Activated naive CD4-positive, alpha-beta T cell (primary cell): ENCODE measurements at places on chromosomes 12 and 14.

DNA sequence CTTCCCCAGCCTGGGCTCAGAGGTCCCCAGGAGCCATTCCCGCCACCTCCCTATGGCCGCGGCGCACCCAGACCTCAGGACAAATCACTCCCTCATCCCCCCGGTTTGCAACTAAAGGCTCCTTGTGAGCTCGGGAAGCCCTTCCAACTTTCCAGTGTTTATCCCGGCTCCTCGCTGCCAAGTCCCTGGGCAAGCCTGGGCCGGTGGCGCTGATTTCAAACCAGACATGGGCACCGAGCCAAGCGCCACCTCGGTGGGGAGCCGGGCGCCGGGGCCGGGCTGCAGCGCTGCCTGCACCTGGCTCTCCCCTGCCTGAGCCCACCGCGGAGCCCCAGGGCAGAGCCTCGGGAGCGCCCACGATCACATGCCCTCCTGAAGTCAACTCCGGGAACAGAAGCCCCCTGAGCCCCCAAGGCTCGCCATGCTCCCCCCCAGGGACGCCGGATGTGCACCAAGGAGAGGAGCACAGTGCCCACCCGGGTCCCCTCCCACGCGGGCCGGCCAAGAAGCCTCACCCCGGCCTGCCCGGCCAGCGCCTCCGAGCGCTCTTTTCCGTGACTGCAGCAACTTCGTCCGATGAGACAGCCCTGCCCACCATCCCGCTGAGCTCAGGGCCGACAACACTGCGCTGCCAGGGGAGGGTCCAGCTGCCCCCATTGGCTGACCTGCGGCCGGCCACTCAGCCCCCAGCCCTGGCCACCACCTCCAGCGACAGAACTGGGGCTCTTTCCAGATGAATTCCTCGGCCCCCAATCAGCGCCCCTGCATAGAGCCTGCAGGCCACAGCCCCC, 50.0 kb downstream of the NCOR2 start:
- no peak for DNase-seq

DNA sequence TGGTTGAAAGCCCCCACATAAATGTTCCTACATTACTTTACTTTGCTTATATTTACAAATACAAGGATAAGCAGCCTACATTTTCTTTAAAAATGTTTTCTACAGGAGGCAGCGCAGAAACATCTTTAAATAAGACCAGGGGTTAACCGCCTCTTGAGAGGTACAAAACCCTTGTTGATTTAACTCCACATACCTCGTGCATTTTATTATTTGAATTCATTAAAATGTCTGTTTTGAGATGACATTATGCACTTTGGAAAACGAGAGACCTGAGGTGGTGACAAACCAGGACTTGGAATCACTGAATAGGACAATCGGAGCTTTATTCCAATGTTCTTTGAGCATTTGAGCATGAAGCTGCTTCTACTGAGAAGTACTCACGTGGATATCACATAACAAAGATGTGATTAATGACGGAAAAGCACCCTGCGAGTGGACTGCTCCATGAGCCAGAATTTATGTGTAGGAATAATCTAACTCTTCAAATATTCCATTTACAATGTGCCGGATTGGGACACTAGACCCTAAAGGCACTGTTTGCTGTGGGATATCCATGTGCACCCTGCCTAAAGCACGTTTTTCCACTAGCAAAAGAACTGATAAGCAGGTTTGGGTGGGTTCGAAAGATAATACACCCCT, 746 bp upstream of the DUSP16 start:
- no peak for DNase-seq

- DNase-seq: no peak
These were observed 22.8 kb upstream of the RPLP0 start for GRCh38 chr12:120223458-120224303.

DNA sequence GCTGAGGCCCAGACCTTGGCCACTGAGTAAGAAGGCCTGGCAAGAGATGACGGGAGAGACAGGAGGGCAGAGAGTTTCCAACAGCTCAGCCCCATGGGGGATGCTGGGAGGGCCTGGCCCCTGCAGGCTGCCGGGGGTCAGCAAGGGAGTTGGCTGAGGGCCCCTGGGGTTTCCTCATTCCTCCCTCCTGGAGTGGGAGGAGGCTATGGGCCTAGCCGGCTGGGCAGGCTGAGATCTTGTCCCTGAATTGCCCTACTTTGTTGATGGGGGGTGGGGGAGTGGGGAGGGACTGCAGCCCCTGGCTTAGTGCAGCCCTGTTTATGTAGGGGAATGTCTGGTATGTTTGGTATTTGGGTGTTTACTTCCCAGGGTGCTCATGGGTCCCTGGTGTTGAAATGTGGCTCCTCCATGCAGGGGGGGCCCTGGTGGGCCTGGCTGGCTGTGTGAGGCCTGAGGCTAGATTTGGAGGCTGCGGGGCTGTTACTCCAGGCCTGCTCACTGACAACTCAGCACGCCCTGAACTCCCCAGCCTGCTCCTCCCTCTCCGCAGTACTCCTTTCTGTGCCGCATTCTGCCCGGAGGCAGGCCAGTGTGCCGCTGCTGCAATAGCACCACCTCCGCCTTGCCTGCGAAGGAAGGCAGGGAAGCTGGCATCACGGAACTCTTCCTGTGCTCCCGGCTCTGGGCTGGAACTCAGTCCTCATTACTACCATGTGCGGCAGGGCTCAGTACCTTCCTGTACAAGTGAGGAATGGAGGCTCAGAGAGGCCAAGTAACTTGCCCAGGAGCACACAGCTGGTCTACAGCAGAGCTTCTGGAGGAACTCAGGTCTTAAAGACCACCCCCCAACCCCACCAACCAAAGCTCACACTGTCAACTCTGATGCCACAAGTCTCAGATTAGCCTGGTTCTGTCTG, 25.3 kb downstream of the JDP2 start:
- no peak for DNase-seq

DNA sequence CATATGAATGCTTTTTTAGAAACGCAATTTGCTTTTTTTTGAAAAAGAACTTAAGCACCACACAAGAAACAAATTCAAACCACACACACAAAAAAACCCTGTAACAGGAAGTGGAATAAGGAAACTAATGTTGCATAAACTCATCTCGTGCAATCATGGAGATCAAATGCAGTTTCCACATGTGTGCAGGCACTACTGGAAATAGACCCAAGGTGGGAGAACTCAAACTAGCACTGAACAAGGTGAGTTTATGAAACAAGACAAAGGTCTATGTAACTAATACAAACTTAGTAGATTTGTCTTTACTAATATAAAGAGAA, 17.5 kb downstream of the NIN start:
- no peak for DNase-seq

GRCh38 chr12:49867570-49868341, 24.9 kb upstream of the BCDIN3D start:
- DNase-seq: no peak

GRCh38 chr12:129660946-129661345, 242.9 kb downstream of the TMEM132D start:
- no peak for DNase-seq

GRCh38 chr12:57741844-57742738, 2.7 kb upstream of the TSPAN31 start:
- DNase-seq: peak; percentile 54

DNA sequence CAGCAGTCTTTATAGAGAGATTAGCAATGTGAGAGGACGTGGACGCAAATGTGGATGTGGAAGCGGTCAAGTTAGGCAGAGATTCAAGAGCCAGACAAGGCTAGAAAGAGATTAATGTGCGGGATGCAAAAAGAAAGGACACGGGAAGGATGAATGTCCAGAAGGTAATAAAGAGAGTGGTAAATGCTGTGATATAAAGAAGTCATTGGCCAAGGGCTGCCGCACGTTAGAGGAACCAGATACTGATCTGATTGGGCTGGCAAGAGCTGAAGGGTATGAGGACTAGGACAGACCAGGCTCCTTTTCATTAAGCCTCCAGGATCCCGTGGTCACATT, 59.5 kb downstream of the DHRS2 start:
- no peak for DNase-seq

DNA sequence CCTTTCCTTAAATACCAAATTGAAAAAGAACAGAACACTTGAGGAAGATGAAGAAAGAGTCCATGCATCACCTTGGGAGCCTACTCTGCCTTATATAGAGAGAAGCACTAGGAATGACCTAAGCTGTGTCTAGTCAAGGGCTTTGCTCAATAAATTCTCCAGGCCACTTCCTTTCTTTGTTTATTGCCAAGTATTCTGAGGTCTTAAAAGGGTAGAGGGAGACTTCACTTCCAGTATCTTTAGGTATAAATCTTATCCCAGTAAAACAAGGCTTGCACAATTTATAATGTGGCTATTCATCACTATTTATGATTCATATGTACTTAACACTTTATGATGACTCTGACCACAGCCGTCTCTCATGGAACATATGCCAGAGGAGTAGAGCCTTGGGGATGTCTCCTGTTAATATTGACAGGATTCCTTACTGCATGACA, 85.1 kb upstream of the ARHGAP5 start:
- no peak for DNase-seq

- DNase-seq: no peak
These were observed 128.0 kb downstream of the NDUFA12 start for GRCh38 chr12:94875525-94875924.

- no peak for DNase-seq
These were observed 789.6 kb upstream of the NOVA1 start for GRCh38 chr14:27387463-27387862.

DNA sequence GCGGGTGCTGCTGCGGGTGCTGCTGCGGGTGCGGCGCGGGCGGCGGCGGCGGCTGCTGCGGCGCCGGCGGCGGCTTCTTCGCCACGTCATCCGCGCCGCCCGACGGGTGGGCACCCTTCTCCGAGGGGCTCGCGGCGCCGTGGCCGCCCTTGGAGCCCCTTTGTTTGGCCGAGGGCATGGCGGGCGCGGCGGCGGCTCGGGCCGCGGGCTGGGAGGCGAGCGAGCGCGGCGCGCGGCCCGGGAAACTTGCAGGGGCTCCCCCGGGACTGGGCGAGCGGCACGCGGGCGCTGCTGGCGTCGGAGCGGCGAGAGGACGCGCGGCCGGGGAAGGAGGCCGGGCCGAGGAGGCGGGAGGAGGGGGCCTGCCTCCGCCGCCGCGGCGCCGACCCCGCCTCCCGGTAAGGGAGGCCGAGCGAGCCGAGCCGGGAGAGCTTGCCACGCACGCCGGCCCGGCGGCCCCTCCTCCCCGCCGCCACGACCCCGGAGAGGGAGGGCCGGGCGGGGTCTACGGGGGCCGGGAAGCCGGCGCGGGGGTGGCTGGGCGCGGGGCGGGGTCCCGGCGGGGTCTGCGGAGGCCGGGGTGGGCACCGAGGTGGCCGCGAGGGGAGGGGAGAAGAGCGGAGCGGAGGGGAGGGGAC, at the start of gene CKAP4:
Gene CKAP4, minus strand, starts transcription at position 347 of the 638 bp plus-strand sequence. Its CDS starts 169 bp downstream, at position 178.
- peak; percentile 27 for DNase-seq

DNA sequence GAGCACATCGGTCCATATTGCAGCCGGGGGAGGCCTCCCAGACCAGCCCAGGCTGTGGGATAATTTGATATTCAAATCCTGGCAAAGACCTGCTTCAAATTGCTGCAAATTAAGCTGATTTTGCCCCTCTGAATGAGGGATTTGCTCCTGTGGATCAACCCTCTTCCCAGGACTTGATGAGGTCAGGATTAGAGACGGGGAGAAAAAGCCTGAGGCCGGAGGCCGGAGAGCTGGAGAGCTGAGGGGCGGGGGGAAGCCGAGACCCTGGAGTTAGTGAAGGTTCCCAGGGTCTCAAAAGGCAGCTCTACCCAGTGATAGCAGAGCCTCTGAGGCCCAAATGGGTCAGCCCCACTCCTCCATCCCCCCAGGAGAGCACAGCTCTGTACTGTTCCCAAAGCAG, 17.5 kb upstream of the VSX2 start:
- no peak for DNase-seq

DNA sequence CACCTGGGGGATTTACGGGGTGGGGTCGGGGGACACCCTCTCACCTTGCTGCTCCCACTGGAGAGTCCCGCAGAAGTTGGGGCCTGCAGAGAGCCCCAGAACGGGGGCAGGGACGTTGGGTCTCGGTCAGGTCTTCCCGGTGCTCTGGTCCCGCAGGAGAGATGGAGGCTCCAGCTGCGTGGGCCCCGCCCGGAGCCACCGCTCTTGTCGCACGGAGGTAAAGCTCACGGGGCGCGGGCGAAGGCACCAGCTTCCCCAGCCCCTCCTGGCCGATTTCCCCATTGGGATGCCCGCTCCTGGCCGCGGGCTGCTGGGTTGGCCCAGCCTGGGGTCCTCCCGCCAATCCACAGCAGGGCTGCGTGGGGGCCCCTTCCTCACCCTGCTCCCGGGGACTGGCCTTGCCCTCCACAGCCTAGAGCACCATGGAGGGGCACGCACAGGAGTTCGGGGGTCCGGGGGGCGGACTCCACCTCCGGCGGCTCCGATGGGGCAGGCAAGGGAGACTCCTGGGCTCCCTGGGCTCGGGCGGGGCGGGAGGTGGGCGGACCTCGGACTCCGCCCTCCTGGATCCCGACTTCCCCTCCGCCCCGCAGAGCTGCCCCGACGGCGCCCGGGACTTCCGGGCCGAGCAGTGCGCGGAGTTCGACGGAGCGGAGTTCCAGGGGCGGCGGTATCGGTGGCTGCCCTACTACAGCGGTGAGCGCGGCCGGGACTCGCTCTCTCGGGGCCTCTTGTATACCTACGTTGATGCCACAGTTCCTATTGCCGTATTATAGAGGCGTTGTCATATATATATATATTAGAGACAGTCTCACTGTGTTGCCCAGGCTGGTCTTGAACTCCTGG, 8.4 kb downstream of the PAPLN start:
- DNase-seq: no peak

GRCh38 chr14:92890830-92891588, 31.9 kb upstream of the CHGA start:
- no peak for DNase-seq

GRCh38 chr14:29553427-29553826, 374.2 kb downstream of the PRKD1 start:
- no peak for DNase-seq

GRCh38 chr14:104712881-104713734, 10.9 kb upstream of the ADSS1 start:
- DNase-seq: no peak

DNA sequence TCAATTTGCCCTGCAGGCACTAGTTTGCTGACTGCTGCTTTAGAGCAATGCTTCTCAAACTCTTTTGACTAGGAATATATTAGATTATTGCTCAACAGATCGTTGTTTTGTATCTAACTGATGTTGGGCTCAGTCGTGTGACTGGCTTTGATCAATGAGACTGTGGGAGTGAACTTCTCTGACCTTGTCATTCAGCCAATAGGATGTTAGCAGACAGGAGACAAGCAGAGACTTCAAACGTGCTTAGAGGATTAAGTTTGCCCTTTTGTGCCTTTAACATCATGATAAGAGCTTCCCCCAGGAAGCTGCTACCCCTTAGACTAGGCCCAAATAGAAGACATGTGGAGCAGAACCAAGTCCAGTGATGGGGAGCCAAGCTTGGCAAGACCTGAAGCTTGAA, 76.7 kb upstream of the ELK3 start:
- DNase-seq: no peak

DNA sequence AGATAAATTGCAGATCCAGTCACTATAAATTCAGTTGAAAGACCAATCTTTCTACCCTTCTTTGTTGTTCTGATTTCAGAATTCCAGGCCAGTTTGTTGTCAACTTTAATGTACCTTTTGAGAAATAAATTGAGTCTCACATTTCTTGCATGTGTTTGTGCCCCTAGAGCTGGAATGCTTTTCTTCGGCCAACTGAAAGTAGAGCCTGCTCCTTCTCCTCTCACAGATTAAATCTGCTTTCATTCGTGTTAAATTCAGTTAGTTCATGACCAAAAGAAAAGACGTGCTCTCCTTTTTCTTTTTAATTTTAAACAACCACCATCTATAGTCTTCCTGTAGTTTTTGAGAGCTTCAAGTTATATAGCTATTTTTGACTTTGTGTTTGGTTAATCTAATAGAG, 22.9 kb downstream of the SOCS2 start:
- DNase-seq: no peak

- DNase-seq: no peak
These were observed 47.9 kb downstream of the NEUROD4 start for GRCh38 chr12:55067701-55068100.

GRCh38 chr14:99579903-99580571, 24.0 kb downstream of the CCDC85C start:
- DNase-seq: no peak
